ENCODE measurements at places on chromosomes 11 and 22.

DNA sequence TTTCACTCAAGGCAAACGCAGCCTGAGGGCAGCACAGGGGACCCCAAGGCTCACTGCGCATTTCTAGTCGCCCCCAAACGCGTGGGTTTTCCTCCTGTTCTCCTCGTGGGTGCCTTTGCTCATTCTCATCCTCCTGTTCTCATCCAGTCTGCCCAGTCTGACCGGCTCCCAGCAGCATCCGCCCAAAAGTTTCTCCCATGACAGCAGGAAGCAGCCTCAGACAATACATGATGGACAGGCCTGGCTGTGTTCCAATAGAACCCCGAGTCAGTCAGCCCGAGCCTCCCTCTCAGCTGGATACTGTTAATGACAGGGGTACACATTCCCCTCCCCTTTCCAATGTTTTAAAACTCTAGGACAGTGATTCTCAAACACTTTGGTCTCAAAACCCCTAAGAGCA lies 22.5 kb upstream of the KRTAP5-7 start:
- no peak for DNase-seq

DNA sequence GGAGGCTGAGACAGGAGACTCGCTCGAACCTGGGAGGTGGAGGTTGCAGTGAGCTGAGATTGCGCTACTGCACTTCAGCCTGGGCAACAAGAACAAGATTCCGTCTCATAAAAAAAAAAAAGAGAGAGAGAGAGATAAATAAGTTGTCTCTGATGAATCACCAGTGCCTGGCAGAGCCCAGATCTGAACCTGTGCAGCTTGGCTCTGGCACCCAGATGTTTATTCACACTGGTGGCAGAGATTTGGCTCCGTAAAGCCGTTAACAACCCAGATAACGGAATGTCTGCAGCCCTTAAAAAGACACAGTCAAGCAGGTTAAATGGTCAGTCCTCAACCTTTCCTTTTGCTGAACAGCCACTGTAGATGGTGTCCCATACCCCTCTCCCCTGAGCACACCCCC lies 33.5 kb upstream of the RTL6 start:
- no peak for DNase-seq

- DNase-seq: no peak
Measured at GRCh38 chr11:124749912-124750311, 2.1 kb downstream of the VSIG2 start.

GRCh38 chr11:44944853-44945235 lies 5.8 kb downstream of the TP53I11 start:
- DNase-seq: no peak

- no peak for DNase-seq
Measured at GRCh38 chr11:122803306-122803705, 35.0 kb upstream of the CRTAM start.

GRCh38 chr11:32427935-32428664 lies 7.2 kb downstream of the WT1 start:
- DNase-seq: no peak

DNA sequence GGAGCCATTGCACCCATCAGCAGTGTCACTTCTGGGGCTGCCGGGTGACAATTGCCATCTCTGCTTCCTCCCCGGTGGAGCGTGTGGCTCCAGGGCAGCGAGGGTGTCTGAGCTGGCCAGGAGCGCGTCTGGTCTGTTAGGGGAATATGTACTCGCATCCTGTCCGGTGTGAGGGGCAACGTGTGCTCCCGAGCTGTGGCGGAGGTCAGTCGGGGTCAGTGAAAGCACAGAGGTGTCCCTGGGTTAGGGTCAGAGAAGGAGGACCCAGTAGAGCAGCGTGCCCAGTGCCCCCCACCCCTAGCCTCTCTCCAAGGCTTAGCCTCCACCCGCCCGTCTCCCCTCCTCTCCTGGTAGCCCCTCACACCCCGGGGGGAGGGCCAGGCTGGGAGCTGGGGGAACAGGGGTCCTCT lies 1.5 kb downstream of the CLCF1 start:
- DNase-seq: no peak

DNA sequence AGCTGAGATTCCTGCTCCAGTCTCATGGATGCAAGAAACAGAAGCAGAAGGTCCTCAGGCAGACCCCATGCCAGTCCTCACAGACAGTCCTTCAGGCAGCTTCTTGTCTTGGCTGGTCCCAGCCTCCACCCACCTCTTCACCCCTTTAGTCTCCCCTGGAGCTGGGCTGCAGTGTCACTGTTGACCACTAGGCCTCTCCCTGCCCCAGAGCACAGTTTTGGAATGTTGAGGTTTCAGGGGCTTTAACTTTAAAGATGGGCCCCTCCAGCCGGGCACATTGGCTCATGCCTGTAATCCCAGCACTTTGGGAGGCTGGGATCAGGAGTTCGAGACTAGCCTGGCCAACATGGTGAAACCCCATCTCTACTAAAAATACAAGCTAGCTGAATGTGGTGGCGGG lies 39.5 kb upstream of the GCAT start:
- no peak for DNase-seq

DNA sequence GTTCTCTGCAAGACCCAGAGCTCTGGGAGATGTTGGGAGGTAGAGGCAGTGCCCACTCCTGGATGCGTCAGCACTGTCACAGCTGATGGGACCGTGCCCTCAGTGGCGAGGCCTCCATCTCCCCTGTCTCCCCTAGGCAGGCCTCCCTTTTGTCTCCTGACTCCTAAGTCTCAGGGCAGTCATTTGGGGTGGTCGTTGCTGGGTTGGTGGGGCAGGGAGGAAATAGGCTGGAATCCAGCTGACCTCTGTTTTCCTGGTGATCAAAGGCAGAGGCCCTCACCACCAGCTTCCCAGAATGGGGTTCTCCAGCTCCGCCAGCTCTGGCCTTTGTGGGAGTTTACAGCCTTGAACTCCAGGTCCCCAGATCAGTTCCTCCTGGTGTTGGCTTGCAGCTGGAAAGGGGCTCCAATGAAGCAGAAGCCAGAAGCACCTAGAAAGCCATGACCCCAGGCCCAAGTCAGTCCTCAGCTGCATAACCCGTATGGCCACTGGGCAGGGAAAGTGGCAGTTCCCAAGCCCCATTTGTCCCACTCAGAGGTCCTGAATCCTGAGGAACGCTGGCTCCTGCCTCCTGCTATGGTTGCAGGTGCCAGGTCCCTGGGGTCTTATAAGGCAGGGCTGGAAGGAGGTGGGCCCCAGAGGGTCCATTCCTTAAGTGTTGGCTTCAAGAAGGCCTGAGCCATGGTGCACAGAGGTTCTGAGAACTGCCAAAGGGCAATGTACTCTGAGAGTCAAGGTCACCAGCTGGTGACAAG lies 7.3 kb upstream of the FXYD2 start:
- DNase-seq: no peak

DNA sequence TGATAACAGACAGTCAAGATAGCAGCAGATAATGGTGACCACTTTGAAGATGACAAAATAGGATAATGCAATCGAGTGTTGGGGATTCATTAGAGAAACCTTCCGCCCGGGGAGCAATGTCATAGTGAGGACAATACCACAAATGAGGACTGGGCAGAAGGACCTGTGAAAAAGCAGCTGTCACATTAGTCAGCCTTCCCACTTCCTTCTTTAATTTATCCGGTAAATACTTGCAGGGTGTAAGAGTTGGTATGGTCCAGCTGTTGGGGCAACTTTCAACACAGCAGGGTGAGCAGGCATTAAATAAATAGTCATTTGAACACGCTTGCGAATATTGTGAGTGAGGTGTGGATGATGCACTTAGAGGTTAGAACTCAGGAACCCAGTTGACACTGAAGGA lies 132.5 kb upstream of the KIRREL3 start:
- DNase-seq: no peak

DNA sequence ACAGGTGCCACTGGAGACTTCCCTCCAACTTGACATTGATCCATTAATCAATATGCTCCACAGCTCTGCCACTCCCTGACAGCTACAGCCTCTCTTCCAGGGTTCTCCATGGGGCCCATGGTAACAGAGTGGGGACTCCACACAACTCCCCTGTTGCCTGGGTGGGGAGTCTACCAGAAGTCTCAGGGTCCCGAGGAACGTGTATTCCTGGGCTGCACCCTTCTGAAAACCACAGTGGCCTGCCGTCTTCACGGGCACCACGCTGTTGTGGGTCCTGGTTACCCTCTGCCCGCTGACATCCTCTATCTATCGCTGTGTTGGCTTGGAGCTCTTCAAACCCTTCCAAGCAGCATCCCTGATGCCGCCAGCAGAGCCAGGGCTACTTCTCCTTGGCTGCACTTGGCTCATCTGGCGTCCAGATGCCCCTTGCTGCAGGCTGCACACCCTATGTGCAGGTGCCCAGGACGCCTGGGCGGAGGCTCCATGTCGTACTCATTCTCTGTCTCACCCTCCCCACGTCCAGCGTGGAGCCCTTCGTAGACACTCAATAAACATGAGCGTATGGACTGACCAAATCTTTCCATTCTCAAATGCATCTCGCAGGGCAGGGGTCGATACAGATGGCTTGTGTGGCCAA lies 1341.8 kb downstream of the TBC1D22A start:
- DNase-seq: no peak

DNA sequence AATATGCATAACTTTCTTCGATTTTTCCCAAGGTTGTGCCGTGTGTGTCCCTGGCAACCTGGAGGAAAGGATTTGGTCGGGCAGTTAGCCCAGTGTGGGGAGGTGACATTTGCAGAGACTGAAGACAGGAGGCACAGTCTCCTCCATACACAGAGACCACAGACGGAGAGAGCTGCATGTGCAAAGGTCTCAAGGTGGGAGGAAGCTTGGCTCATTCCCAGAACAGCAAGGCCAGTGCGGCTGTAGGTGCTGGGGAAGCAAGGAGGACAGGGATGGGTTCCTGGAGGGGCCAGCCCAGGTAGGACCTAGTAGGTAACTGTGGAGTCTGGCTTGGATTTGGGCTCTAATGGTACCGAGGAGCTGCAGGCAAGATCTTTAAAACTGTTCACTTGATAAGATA lies 20.7 kb upstream of the CPT1A start:
- no peak for DNase-seq

GRCh38 chr22:36277482-36278291 lies 24.8 kb downstream of the APOL1 start:
- DNase-seq: no peak

DNA sequence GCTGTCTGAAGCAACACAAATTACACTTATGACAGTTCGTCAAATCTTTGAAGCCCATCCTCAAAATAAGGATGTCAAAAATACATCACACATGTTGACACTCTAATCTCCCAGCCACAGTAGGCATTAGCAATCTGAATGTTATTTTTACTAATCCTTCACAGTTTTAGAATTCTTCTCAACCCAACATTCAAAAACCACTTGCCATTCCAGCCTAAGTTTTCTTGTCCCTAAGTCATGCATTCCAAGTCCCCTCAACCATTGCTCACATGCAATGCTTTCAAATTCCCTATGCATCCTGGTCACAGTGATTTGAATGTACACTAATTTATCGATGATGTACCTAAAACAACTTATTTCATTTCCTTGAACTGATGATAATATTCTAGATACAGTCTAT lies 7.5 kb downstream of the BDNF start:
- no peak for DNase-seq

- DNase-seq: no peak
Measured at GRCh38 chr11:63906585-63906984, 10.4 kb downstream of the RCOR2 start.

DNA sequence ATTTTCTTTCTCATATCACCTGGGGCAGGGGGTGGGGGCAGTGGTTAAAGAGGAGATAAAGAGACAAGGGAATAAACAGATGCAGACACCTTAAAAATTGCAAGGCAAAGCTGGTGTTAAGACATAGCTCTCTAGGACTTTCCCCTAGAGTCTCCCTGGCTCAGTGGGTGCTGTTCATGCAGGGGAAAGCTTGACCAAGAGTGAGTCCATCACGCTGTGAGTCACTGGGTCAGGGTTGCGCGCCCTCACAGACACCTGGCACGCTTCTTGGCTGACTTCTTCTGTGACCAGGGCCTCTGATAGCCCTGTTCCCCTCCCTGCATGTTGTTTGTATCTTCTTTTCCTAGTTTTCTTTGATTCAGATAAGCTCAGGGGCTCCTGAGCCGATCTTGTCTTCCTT lies 31.9 kb downstream of the COMMD9 start:
- no peak for DNase-seq

- DNase-seq: no peak
Measured at GRCh38 chr11:83948200-83948599, 662.0 kb upstream of the CCDC90B start.

- no peak for DNase-seq
Measured at GRCh38 chr22:22228921-22229320, 15.7 kb upstream of the VPREB1 start.

GRCh38 chr11:13287036-13287435 lies 9.4 kb downstream of the BMAL1 start:
- no peak for DNase-seq

GRCh38 chr11:27187848-27188621 lies 147.4 kb downstream of the BBOX1 start:
- no peak for DNase-seq

- no peak for DNase-seq
Measured at GRCh38 chr11:111229604-111230003, 15.9 kb upstream of the POU2AF2 start.

DNA sequence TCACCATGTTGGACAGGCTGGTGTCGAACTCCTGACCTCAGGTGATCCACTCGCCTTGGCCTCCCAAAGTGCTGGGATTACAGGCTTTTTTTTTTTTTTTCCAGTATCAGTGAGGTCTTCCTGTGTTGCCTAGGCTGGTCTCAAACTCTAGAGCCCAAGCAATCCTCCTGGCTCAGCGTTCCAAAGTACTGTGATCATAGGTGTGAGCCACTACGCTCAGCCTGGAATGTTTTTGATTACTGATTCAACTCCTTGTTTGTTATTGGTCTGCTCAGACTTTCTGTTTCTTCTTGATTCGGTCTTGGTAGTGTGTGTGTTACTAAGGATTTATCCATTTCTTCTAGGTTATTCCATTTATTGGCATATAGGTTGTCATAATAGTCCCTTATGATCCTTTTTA lies 31.3 kb downstream of the NAGA start:
- no peak for DNase-seq

DNA sequence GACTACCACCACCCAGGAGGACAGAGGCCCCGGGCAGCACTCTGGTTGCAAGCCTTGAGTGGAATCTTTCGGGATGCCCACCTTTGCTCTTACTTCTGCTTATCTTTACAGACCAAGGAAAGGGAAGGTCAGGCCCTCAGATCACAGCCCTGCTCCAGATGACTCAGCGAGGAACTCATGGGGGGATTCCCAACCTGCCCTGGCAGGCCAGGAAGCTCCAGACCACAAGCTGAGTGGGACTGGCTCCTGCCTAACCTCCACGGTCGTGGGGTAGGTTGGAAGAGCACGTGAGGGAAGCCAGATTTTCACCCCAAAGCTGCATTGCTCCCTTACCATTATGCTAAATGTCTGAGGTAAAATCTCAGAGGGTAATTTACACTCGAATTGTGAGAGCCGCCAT lies 11.8 kb downstream of the TBC1D10A start:
- DNase-seq: no peak

Measured in NCI-H187 treated with DMSO at 0.1 percent for 48 hours (cell line).